CD4-positive, alpha-beta T cell treated with Interleukin-4 for 4 hours (primary cell): ENCODE measurements at places on chromosomes 7 and 10.

DNA sequence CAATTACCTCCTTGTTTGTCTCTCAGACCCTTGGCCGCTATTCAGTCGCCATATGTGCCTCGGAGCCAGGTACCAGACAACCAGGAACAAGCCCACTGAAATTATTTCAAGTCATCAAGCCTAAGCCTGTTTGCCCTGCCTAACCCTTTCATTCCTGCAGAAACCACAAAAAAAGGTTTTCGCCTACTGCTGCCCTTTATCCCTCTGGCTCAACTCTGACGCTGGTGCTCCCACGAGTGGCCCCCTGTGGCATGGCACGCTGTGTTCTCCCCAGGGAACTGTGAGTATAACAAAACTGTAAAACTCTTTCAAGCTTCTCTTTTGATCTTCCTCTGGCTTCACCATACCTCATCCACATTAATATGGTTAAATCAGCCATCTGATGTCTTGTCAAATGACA is 215.7 kb upstream of the CDC14C start:
- DNase-seq = no peak

DNA sequence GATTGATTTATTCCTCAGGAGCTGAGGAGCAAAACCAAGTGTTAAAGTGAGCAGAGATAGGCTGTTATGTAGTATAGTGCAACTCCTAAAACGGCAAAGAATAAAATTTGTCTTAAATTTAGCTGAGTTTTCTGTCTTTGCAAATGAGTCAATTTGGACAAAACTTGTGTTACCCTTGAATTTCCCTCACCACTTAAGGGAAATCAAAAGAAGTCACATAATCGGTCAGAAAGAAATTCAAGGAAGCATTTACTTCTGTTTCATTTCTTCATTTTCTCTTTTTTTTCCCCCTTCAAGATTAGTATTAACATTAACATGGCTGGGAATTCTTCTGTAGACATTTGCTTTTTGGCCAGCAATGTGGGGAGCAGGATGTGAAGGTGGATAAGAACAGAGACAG is 13.9 kb downstream of the LSMEM1 start:
- DNase-seq = no peak

- no peak for DNase-seq
Observed at GRCh38 chr7:50798126-50798525, 15.4 kb upstream of the GRB10 start.

DNA sequence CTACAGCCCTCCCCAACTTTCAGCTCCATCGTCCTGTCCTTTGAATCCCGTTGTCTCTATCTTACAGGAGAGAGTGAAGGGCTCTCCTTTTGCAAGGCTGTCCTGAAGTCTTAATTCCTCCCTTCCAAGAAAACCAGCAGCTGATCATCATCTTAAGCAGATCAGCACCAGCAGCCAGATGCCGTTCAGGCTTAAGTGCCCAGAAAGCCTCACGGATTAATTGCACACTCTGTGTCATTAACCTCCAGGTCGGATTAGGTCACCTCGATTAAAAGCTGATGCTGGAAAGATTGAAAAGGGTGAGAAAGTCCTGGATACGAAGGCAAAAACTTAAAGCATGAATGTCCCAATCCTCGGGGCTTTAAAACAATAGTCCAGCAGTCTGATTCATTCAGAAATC is 24.8 kb upstream of the ADARB2 start:
- DNase-seq = no peak

DNA sequence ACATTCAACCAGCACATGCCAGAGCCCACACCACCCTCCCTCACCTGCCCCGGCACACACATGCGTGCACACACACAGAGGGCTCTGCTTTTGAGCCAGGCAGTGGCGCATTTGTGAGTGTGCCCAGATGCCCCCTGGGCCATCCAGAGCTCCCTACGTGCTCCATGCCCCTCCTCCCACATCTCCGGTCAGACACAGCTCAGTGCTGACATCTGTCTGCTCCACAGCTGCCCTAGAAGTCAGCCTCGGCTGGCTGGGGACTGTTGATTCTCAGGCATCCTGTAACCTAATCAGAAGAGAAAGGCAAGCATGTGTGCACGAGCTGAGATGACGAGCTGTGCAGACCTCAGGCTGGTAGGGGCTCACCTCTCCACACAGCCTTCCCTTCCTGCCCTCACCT is 135.1 kb downstream of the ZMIZ1 start:
- no peak for DNase-seq

GRCh38 chr7:117127585-117128168 is 174.4 kb downstream of the ST7 start:
- peak; percentile 63 for DNase-seq

- peak; percentile 71 for DNase-seq
Observed at GRCh38 chr7:1175967-1176851, 16.2 kb upstream of the ZFAND2A start.

GRCh38 chr10:11440250-11441150 is 170.9 kb downstream of the USP6NL start:
- DNase-seq = peak; percentile 44

GRCh38 chr7:43295429-43295828 is 183.0 kb downstream of the HECW1 start:
- no peak for DNase-seq

GRCh38 chr10:48535416-48536155 is 69.3 kb downstream of the ARHGAP22 start:
- DNase-seq = no peak

DNA sequence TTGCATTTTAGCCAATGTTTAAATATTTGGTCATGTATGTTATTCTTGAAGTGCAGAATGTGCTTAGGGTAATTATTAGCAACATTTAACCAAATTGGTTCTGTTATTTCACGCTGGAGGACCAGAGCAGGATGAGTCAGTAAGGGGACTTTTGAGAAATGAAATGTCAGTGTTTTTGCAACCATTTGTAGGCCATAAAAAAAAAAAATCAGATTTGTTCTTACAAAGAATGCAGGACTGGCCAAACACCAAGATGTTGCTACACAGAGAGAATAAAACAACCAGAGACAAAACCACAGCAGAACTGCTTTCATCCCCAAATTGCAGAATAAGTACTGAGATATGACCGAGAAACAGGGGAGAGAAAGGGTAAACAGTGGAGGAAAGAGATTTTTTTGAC is 62.1 kb downstream of the TPST1 start:
- DNase-seq = no peak

GRCh38 chr7:137296576-137296975 is 47.0 kb downstream of the PTN start:
- no peak for DNase-seq

DNA sequence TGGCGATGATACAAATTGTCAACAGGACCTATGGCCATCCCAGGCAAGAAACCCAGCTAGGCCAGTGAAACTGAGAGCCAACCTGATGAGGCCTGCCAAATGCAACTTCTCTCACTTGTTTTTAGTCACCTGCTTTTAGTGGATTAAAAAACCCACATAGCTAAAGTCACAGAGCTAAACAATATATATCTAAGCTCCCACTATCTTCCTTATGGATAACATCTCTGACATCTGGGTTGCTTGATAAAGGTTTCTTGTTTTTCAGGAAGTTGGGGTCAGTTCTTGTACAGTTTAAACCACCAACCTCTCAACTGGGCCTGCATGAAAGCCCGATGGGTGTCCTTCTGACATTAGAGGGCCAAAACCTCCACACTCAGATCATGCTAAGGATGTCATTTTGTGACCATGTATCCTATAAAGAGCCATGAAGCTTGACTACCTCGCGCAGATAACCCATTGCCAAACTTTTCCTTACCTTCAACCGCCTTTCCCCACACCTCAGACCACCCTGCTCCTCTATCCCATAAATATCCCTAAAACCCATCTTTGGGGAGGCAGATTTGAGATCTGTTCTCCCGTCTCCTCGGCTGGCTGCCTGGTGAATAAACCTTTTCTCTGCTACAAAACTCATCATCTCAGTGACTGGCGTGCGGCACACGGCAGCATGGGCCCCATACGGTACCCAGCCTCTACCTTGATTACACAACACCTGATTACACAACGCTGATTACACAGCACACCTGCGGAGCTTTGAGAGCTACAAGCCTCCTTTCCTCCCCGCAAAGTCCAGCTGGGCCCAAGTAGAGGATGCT is 797 bp upstream of the STMP1 start:
- DNase-seq = no peak

- DNase-seq = no peak
Observed at GRCh38 chr7:47387506-47387905, 194.4 kb downstream of the TNS3 start.

- DNase-seq = no peak
Observed at GRCh38 chr10:119348516-119349240, 141.3 kb downstream of the GRK5 start.

- no peak for DNase-seq
Observed at GRCh38 chr10:89503652-89504370, 31.6 kb downstream of the SLC16A12 start.

DNA sequence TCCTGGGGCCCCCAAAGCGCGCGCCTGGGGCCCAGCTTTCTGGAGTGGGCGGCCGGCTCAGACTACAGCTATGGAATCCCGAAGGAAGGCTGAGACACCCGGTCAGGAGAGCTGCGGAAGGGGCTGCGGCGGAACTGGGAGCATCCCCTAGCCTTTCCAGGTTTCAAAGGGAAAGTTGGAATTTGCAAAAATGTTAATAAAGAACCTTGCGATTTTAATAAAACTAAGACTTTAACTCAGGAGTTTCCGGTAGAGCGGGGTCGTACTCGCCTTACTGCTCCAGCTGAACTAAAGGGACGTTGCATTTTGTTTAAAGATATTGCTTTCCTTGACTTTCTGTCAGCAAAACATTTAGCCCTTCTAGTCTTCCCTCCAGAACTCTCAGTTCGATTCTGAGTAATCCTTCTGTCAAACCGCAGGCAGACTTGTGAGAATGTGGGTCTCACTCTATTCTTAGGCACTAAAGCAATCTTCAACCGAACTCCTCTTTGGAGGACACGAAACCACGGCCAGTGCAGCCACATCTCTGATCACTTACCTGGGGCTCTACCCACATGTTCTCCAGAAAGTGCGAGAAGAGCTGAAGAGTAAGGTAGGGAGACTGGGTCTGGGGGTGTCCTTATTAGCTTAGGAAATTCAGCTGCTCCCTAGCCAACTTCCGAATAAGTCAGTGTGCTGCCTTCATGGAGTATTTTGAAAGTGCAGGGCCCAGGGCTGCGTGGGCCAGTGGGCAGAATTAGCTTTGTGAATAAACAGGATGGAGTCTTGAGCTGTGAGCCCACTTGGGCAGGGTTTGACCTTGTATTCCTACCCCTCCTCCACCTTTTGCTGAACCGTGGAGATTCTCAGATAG is 1.9 kb downstream of the CYP26A1 start:
- DNase-seq = no peak

- peak; percentile 23 for DNase-seq
Observed at GRCh38 chr10:88759366-88760101, at the start of gene LIPN. Gene LIPN (plus strand): TSS chr10:88760020. CDS start chr10:88761406, 1,386 bp downstream.

GRCh38 chr7:2639181-2639681 is 7.4 kb downstream of the TTYH3 start:
- DNase-seq = no peak

DNA sequence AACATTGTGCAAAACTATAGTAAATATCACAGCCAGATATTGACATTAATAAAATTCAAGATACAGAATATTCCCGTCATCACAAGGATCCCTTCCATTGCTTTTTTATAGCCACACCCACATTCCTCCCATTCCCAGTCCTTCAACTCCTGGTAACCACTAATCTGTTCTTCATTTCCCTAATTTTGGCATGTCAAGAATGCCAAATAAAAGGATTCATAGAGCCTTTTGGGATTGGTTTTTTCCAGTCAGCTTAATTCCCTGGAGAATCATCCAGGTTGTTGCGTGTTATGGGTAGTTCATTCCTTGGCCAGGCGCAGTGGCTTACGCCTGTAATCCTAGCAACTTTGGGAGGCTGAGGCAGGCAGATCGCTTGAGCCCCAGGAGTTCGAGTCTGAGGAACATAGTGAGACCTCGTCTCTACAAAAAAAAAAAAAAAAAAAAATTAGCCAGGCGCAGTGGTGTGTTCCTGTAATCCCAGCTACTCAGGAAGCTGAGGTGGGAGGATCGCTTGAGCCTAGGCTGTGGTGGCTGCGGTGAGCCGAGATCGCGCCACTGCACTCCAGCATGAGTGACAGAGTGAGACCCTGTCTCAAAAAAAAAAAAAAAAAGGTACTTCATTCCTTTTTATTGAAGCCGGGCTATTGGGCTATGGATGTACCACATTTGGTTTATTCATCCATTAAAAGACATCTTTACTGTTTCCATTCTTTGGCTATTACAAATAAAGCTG is 2.7 kb downstream of the OGDH start:
- DNase-seq = no peak

DNA sequence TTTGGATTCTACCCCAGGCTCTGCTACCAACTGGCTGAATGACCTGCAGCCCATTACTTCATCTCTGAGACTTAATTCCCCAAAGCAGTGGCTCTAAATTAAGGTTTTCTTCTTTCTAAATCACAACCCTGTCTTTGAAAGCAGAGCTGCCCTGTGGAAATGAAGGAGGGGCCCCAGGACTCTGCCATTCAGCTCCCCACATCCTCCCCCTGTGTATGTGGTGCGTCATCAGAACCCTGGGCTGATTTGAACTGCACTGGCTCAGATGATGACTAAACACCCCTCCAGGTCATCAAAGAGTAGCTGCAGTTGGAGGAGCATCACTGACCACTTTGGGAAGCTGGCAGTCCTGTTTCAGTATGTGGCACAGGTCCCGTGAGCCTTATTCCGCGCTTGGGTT is 46.6 kb downstream of the BPGM start:
- no peak for DNase-seq

DNA sequence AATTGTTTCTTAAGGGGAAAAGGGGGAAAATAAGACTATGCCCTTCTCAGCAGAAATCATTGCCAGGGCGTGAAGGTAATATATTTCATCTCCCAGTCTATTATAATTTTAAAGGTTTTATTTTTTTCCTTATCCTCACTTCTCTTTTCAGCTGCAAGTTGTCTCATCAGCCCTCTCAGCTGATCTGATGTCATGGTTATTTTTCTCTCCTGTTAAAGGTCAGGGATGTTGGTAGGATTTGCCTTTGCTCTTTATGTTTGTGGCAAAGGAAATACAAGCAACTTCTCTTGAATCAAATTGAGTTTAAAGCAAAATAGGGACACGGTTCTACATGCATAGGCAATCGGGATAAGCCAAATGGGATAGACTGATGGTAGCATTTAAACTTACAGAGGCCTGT is 946.9 kb downstream of the SORCS1 start:
- DNase-seq = no peak

GRCh38 chr7:36900988-36901710 is 176.9 kb upstream of the AOAH start:
- DNase-seq = no peak

- DNase-seq = no peak
Observed at GRCh38 chr10:7942316-7942715, 112.2 kb upstream of the GATA3 start.
